ENCODE measurements at places on chromosomes 1 and 21.

DNA sequence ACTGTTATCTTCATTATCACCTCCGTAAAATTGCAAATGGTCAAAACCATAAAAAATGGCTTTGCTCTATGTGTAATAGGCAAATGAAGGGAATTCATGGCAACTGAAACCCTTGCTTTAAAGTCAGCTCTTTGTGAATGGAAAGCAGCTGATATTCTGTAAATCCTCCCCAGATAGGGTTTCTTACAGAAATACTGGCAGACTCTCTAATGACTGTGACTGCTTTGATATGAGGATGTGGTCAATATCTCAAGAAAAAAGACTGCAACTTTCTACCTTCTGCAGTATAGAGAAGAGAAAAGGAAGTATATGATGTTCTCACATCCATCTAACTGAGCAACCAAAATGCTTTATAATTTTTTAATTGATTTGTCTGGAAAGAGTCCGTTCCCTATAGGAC, 193.1 kb downstream of the ST6GALNAC3 start:
- no peak for DNase-seq

DNA sequence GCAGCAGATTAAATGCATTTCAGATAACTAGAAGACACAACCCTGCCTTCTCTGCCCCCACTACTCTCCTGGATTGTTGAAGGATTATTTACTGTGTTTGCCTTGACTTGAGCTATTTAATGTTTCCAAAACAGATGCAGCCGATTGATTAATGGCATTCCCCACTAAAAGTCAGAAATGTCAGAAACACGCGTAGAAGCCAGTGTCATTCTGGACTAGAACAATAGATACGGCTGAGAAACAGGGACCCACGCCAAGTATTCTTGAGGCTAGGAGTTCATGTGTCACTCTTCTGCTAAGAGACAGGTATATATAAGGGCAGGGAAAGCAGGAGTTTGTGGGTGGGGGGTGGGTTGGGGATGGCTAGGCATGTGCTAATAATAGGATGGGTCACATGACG, 366.7 kb upstream of the PROX1 start:
- DNase-seq, result no peak

DNA sequence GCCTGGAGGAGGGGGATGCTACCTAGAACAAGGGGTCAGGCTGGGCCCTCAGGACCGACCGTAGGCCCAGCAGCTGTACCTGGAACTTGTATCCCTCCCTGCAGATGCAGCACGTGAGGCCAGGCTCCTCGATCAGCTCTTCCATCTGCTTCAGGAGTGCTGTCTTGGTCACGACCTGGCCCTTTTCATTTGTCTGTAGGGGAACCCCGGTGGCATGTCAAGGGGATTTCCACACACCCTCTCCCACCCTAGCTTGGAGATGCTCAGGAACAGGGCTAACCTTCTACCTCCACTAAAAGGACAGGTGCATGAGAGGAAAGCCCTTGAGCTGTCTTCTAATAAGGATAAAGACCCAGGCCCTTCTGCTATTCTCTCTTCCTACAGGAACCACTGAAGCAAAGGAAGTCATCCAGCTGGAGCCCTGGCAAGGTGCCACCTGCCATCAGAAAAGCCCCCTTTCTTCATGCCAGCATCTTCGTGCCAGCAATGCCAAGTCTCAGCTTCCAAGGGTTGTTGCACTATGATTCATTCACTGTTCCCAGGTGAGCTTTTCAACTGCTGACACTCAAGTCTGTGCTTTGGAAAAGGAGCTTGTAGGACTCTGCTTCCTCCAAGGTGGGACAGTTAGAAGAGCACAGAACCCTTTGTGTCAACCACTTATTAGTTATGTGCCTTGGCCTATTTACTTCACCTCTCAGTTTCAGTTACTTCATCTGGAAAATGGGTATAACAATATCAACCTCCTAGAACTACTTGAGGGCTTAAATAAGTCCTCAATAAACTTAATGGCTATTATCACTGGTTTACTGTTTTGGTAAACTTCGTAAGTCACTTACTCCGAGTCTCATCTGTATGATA, 122.1 kb downstream of the UBR4 start:
- DNase-seq, result no peak

DNA sequence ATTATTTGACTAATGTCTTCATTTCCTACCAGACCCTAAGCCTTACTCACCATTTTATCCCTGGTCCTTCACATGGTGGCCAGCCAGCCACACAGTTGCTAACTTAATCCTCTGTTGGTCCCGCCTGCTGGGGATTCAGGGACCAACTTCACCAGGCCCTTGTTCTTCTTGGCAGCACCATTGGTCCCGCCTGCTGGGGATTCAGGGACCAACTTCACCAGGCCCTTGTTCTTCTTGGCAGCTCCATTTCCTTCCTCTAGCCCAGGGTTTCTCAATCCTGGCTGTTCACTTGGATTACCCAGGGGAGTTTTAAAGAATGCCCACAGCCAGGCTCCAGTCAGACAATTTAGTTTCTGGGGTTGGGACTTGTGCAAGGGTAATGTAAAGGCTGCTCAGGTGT, 233.1 kb upstream of the CSF3R start:
- DNase-seq, result no peak

DNA sequence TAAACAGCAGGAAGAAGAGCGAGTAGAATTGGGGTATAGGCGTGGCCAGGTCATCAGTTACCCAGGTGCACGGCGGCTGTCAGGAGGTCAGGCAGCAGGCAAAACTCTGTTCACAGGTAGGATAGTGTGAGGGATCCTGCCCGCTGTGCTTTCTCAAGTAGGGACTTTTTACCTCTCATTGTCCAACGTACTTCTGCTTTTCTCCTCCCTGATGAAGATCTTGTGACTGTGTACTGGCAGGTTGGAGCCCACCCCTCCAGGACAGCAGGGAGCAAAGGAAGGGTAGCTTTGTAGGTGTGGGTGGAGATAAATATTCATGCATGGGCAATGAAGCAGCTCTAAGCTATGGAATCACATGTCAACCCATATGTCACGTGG, 373.5 kb downstream of the KIF26B start:
- no peak for DNase-seq

DNA sequence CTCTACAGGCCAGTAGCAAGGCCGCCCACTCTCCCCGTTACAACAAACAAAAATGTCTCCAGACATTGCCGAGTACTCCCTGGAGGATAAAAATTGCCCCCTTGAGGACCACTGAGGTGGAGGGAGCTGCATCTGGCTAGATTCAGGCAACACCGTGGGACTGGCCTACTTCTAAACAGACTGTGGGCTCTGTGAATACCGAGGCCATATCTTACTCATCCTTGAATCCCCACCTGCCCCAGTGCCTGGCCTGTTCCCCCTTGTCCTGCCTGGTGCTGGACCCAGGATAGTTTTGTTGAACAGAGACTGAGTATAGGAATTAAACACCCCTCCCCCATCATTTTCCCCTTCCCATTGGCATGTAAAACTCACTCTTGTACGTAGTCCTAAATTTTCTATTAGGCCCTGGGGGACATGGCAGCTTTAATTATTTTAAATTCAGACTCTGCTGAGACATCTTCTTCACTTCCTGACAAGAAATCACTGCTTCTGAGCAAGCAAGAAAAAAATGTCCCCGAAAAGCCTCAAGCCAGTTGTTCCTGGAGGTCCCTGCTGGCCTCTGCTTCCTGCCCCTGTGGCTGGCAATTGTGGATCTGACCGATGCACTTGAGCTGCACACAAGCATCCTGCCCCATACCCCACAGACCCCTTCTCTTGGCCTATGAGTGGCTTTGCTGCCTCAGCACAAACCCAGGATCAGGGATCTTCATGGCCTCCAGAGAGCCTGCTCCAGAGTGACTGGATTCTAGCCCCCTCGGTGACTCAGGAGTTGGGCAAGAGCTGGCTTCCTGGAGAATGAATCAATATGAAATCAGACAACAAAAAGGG, 111.0 kb downstream of the ACTL8 start:
- DNase-seq, result no peak

DNA sequence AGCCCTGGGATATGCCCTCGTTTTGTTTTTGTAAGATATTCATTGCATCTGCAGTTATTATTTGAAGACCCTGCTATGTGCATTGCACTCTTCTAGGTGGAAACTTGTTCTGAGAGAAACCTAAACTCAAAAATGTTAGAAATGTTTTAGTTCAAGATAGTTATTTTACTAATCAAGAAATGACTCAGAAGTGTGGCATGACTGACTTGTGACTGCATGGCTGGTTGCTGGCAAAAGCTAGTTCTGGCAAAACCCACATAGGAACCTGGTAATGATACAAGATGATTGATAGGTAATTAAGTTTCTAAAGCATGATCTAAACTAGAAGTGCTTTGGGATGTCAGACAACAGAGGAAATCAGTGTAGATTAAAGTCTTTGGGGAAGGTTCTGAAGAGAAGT, 33.8 kb upstream of the NFASC start:
- DNase-seq, result no peak

- DNase-seq, result no peak
These were observed 119.6 kb downstream of the UBE2U start for GRCh38 chr1:64323054-64323453.

GRCh38 chr1:55402671-55403464, 187.7 kb upstream of the USP24 start:
- DNase-seq, result no peak

- no peak for DNase-seq
These were observed 21.9 kb downstream of the CLCA2 start for GRCh38 chr1:86445919-86446318.

DNA sequence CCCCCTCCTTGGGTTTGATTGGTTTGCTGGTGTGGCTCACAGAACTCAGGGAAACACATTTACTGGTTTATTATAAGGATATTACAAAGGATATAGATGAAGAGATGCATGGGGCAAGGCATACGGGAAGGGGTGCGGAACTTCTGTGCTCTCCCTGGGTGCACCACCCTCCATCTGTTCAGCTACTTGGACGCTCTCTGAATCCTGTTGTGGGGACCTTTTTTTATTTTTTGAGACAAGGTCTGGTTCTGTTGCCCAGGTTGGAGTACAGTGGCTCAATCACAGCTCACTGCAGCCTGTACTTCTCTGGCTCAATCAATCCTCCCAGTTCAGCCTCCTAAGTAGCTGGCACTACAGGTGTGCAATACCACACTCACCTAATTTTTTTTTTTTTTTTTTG, 7.4 kb downstream of the LURAP1 start:
- no peak for DNase-seq

DNA sequence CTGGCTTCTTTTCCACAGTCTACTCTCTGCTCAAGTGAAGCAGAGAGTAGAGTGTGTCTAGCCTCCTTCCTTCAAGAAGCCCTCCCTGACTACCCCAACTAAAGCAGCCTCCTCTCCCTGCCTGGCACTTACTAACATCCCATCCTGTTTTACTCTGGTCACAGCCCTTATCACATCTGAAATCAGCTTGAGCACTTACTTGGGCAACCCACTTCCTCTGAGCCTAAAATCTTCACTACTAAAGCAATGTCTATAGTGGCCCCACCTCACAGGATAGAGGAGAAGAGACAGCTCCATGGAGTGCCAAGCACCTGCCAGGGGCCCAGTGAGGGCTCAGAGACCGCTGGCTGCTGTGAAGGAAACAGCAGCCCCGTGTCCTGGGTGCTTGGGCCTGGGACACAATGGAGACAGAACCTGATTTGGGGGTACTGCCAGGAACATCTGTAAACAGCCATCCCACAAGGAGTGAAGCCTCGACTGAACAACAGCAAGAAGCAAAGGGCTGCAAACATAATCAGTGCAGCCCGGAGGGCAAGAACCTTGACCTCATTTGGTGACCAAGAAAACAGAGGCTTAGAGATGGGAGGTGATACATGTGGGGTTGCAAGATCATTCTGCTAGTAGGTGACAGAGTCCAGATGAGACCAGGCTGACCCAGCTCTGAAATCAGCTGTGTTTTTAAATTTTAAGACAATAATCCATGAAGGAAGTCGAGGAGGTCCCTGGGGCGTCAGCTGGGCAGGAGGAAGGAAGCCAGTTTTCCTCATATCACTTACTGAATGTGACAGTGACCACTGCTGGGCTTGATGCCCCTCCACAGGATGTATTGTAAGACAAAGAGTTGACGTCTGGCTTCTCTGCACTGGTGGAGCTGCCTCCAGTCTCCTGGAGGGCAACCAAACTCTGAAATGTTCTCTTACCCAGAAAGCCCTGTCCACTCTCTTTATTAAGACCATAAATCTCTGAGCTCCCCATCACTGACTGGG, 710.6 kb downstream of the MATN1 start:
- no peak for DNase-seq

DNA sequence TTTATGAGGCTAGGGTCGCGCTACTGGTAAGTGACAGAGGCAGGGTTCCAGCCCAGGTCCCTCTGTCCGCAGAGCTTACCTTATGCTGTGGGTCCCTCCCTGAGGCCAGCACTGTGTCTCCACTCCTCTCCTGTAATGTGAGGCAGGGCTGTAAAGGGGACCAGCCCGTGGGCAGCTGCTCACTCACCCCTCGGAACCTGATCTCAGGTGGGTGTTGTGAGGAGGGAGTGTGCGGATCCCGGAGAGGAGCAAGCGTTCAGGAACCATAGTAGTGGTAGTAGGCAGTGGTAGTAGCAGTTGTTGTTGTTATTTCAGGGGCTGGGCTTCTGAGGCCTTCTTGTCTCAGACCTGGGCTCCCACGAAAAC, 1.7 kb downstream of the ZC3H12A start:
- no peak for DNase-seq

GRCh38 chr1:23441446-23442148, 17.0 kb upstream of the TCEA3 start:
- no peak for DNase-seq

- no peak for DNase-seq
These were observed 96.6 kb downstream of the WDR4 start for GRCh38 chr21:42782723-42783242.

GRCh38 chr1:203328714-203329122, 22.2 kb downstream of the FMOD start:
- DNase-seq, result no peak

DNA sequence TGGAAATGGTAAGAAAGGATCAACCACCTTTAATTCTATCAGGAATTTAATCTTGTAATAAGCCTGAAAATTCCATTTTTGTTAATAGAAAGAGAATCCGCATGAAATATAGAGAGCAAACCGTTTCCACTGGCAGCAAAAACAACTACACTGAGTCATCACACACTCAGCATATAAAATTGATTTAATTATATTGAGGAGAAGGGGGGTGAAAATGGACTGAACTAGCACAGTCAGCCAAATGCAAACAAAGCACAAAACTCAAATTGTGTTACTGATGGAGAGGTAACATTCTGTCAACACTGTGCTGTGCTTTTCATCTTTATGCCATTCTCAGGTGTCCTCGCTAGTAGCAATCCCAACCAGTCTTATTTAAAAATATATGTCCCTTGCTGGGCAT, 1583.9 kb downstream of the MRPL39 start:
- DNase-seq, result no peak
